ENCODE measurements at places on chromosomes 6 and 20.

DNA sequence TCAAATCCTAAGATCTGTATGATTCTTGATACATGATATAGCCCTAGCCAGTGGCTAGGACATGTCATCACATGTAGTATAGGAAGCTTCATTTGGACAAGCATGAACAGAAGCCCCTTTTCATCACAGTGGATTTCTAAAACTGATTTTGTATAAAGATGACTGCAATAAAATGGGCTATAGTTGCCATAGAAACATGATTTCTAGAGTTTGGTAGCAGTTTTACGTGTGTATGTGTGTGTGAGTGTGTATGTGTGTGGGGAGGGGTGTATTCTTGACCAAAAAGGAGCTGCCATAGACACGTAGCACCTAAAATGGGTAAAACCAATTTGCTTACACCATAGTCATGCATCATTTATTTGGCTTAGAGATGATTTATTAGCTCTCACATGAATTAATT, 200.5 kb upstream of the CNR1 start:
- no peak for DNase-seq

- peak; percentile 76 for DNase-seq
Observed at GRCh38 chr20:60210779-60211617, 252.8 kb downstream of the CDH26 start.

DNA sequence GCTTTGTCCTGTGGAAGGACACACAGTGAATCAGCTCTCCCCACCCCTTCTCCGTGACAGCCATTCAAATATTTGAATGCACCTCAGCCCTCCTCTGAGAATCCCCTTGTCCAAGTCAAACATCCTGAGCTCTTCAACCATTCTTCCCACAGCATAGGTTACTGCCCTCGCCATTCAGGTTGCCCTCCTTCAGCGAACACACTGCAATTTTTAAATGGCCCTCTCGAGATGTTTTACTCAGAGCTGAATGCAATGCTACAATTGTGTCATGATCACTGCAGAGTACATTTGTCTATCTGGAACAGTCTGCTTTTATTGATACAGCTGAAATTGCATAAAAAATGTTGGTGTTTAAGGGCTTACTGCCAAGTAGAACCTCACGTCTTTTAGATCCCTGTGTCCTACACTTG, 48.9 kb downstream of the SLC2A12 start:
- no peak for DNase-seq

DNA sequence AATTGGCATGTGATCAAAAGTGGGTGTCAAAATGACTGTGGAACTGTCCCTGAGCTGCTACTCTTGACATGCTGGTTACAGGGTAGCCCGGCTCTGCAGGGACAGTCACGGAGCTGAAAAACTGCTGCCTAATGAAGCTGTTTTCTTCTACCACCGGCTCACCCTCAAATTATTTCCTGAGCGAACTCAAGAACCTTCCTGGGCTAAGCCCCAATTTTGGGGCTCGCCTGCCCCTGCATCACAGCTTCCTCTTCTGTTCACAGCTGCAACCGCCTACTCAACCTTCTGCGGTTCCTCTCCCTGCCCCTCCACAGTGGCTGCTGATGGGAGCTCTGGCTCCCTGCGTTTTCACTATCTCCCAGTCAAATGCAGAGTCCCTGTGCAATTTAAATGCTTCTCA, 110.8 kb upstream of the MLN start:
- DNase-seq: no peak

- no peak for DNase-seq
Observed at GRCh38 chr6:56238352-56238751, 9.0 kb downstream of the COL21A1 start.

DNA sequence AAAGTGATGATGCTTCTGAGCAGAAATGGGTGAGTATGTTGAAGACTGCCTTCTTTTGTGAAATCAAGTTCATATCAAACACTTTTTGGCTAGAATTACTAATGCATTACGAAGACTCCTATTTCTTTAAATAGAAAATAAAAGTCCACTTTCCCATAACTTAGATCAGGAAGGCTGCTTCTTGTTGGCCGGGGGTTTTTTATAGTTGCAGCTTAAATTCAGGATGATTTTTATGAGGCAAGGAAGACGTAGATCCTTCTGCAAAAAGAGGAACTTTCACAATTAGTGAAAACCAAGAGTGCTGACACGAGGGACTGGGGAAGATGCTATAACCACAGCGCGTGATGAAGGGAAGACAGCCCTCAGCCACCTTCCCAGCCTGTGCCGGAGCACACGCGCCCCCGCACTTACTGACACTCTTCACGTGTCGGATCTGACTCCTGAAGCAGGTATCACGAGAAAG, 206.1 kb upstream of the PRDM1 start:
- no peak for DNase-seq

DNA sequence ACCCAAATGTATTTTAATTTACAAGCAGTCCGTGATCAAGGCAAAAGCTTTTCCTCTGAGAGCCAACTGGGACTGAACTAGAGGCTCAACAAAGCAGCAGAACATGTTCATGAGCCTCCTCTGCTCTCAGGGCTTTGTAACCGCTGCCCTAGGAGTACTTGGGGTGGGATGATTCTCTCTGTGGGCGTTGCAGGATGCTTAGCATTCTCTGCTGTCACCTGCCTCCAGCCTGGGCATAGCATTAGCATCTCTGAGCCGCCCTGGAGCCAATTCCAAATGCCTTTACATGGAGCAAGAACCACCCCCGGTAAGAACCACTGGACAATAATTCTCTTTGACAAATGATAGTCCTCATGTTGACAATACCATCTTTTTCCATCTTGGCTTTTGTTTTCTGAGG, 237.6 kb upstream of the CDH4 start:
- DNase-seq: no peak

DNA sequence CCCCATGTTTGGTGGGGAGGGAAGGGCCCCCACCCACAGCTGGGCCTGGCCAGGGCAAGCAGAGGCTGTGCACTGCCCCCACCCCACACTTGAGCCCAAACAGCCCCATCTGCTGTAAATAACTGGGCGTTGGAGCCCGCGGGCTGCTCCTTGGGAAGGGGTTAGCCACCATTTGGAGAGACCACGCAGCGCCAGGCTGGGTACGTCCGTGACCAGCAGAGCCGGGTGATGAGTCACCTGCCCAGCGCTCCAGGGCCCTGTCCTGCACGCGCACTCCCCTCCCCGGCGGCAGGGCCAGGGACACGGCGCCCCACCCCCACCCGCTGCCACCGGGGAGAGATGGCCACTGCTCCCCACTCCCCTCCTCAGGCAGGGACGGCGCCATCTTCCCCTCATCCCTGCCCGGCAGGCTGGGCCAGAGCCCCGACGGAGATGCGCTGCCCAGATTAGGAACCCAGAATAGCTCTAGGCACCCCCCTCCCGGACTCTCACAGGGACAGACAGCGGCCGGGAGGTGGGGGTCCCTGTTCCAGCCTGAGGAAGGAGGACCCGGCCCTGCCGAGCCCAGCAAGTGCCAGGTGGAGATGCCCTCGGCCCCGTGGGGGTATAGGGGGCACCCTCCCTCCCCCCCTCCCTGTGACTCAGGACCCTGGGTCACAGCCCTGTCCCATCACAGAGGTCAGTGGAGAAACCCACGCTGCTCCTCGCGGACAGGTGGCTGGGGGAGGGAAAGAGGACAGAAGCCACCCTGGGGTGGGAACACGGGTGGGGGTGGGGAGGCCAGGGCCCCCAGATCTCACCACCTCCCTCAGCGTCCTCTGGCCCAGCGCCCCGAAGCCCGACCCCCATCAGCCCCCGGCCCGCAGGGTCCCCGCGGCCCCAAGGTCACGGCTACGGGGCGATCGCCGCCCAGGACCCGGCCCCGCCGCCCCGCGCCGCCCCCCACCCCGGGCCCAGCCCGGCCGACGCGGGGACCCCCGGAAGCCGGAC, 642 bp downstream of the EEF1A2 start:
- DNase-seq: peak; percentile 94

DNA sequence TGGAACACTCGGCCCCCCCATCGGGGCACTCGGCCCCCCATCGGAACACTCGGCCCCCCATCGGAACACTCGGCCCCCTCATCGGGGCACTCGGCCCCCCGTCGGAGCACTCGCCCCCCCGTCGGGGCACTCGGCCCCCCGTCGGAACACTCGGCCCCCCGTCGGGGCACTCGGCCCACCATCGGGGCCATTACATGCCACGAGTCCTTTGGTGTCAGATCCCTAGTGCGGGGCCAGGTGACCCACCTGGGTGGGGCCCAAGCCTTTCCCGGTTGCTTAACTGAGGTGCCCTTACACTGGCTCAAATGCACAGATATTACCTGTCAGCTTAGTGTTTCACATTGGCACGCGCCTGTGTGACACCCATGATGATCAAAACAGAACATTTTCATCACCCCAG, 95.9 kb downstream of the TAF4 start:
- DNase-seq: no peak

DNA sequence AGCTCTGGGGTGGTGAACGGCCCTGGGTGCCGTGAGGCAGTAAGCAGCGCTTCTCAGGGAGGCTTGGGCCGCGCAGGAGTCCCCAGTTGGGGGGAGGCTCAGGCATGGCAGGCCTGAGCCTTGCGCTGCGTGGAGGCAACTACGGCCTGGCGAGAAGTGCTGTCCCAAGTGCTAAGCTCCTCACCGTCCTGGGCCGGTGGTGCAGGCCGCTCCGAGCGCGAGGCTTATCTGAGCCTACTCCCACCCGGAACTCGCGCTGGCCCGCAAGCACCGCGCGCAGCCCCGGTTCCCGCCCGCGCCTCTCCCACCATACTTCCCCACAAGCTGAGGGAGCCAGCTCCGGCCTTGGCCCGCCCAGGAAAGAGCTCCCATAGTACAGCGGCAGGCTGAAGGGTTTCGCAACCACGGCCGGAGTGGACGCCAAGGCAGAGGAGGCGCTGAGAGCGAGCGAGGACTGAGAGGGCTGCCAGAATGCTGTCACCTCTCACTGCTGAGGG, 1.8 kb upstream of the WRNIP1 start:
- no peak for DNase-seq

- no peak for DNase-seq
Observed at GRCh38 chr6:102493485-102493884, 1100.0 kb downstream of the GRIK2 start.

All from urothelium cell line (cell line).